EH (cell line): ENCODE measurements at places on chromosomes 4 and X.

- no peak for DNase-seq
Observed at GRCh38 chrX:50183891-50184290, 16.9 kb downstream of the AKAP4 start.

- DNase-seq, result peak; percentile 4
Observed at GRCh38 chr4:143514901-143515300, 1.4 kb downstream of the SMARCA5 start.

GRCh38 chrX:105314458-105314857, 94.0 kb upstream of the TEX13A start:
- DNase-seq, result peak; percentile 6

GRCh38 chr4:146245850-146246249, 31.5 kb downstream of the REELD1 start:
- DNase-seq, result no peak
